ENCODE measurements at places on chromosomes 4 and X.

DNA sequence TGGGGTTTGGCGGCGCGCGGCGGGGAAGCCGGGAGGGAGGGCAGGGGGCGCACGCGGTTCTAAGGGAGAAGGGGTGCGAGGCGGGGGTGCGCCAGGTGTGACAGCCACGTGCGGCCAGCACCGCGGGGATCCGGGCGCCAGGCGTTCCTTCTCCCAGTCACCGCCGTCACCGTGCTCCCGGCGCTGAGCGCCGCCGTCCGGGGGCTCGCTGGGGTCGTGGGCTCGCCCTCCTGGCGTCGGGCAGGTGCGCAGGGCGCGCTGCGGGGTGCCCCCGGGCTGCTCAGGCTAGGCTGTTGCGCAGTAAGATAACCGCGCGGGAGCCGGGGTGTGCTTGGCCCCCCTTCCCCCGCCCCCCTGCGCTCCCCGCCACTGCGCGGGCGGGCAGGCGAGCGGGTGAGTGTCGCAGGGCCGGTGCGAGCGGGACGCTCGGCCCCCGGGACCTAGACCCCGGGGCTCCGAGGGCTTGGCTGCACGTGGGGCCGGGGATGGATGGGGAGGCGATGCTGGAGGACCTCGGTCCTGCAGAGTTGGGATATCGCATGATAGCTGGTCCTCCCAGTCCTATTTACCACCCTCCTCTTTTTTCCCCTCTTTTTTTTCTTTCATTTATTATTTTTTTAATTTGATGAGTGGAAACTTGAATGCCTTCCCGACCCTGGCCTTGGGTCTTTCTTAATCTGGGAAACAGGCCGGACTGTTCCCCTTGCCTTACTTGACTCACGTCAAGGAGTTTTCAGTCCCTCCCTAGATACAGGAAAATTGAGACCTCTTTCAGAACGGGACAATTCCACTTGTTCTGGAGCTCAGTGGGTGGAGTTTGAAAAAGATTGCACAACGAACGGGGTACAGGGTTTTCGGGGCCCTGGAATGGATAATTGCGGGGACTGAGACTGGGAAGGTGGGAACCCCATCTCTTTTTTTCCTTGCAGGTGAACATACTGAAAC is 797 bp downstream of the TXLNG start:
- peak; percentile 82 for DNase-seq

- DNase-seq = no peak
Observed at GRCh38 chr4:141348125-141348524, 127.4 kb downstream of the ZNF330 start.

DNA sequence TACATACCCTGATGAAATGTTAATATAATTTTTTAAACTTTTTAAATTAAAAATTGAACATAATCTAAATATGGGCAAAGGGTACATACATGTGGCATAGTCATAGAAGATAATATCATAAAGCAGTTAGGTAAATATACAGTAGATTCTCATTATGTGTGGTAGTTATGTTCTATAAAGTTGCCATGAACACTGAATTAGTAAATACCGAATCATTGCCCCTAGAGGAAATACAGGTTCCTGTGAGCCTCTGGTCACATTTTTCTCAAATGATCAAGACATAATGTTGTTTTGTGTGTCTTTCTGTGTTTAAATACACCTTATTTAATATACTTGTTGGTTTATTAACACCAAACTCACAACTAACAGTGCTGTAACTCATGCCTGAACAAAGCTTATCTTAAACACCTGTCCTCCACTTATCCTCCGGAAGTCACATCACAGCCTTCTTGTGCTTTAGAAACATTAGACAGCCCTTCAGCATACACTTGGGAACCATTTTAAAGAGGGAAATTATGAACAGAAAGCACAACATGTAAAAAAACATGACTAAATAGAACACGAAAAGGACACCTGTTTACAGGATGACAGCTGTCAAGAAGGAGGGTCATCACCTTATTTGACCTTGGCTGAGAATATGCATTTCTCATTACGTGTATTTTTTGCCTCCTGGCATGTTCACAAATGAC is 169.4 kb upstream of the NAP1L5 start:
- DNase-seq = no peak

GRCh38 chr4:53273726-53274125 is 92.1 kb downstream of the SCFD2 start:
- no peak for DNase-seq

- DNase-seq = no peak
Observed at GRCh38 chrX:104324461-104325212, 69.9 kb upstream of the ESX1 start.
